ENCODE measurements at places on chromosomes 7 and 10. TPM values are rescaled to one million over a fixed set of nuclear protein-coding genes. Genes with fewer than 3 reads are reported as not detected.

The MARCHF5 gene
- 22.0 TPM for total RNA-seq

The CYP3A7 gene
- not detected for total RNA-seq

DNA sequence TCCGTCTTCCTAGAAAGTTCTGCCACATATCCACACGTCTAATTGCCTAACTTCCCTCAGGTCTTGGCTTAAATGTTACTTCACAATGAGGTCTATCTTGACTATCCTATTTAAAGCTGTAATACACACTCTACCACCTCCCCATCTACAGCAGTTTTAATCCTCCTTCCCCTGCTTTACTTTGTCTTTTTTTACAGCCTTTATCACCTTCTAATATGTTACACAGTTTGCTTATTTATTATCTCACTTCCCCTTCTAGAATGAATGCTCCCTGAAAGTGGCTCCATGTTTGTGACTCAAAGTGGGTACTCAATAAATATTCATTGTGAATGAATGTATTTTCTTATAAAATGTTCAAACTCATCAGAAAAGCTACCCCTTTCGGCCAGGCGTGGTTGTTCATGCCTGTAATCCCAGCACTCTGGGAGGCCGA, 13.6 kb upstream of the MICU1 start:
- DNase-seq = no peak

- DNase-seq = peak; percentile 85
Measured at GRCh38 chr7:140475747-140476333, 3.5 kb downstream of the MKRN1 start.

The MBL2 gene
- total RNA-seq = not detected

DNA sequence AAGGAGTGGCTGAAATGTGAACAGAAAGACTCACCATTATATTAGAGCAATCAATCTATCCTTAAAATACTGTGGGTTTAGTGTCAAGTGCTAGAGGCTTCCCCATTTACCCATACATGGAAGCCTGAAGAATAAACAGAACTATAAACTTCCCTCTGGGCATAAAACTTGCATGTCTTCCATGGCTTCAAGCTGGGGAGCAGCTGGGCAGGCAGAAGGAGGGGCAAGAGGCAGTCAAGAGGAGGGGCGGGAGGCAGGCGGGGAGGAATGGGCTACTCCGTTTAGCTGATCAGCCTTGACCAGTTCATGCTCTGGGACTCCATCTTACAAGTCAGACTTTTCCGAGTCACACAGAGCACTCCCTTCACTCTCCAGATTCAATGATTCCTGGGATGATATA, 3.5 kb upstream of the PRSS1 start:
- no peak for DNase-seq

GRCh38 chr10:129424978-129425377, 42.1 kb upstream of the MGMT start:
- no peak for DNase-seq

DNA sequence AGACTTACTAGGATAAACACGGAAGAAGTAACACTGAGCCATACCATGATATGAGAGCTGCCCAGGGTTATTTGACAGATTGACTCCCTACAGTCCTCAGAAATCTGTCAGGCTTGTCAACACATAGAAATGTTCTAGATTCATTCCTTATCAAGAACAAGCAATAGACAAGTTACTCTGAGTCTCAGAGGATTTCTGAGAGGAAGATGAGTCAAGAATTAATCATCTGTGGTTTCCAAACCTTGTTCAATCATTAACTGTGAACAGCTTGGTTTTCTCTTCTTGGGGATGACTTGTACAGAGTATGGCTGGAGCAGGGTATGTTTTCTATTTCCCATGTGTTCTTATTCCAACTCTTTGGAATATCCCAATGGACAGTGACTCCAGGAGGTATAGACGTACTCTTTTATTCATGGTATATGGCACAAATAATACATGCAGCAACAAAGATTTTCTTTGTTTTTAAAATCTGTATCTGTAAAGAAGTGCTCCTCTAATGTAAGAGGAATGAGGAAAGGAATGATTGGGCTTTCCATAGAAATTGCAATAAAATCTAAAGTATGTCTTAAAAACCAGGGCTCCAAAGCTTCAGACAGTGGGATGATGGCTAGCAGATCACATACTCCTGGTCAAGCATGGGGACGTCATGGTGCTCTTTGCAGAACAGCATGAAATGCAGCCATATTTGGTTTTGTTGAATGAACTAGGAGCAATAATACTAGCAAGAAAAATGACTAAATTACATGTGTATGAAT, 11.9 kb upstream of the SFR1 start:
- no peak for DNase-seq

GRCh38 chr7:24690251-24690650, 67.0 kb downstream of the GSDME start:
- DNase-seq = no peak

The ACTL6B gene
- not detected for total RNA-seq

The HMX2 gene
- total RNA-seq = not detected

The LRMDA gene
- total RNA-seq = not detected

- no peak for DNase-seq
Measured at GRCh38 chr7:19392246-19392645, 247.0 kb upstream of the FERD3L start.

The LARP4B gene
- total RNA-seq = 167 TPM

GRCh38 chr7:2566890-2567678, 8.3 kb downstream of the IQCE start:
- no peak for DNase-seq

GRCh38 chr7:100582041-100582579, 3.8 kb downstream of the LRCH4 start:
- DNase-seq = no peak

The ZNF22 gene
- total RNA-seq = 26.7 TPM

DNA sequence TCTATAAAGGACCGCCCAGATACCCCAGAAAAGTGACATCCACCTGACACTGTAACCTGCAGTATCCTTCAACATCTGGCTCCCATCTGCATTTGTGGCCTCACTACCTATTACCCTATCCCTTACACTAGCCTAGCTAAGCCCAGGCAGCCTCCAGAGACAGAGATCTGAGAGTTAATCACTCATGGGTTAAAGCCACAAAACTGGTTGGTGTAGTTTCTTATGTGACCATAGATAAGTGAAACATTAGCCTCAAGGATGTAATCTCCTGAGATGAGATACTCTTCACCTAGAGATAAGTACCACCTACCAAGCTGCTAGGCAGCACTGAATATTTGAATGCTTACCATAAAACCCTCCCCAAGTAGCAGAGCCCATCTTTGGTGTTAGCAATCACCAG, 35.4 kb downstream of the CTTNBP2 start:
- peak; percentile 20 for DNase-seq

DNA sequence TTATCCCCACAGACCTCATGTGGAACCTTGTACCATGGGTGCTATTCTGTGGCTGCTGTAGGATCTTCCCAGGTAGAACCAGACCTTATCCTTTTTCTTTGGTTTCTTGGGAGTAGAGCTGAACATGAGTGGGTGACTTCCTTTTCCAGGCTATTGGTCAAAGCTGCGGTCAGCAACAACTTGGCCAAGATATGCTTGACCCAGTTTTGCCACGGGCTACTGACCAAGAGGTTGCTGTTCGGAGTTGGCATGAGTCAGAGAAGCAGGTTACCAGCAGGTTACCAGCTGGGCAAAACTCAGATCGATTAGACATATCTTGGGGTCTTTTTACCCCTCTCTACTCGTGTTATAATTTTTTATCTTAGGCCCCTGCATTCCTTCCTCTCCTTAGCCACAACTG, 36.7 kb upstream of the HDAC9 start:
- no peak for DNase-seq

- DNase-seq = no peak
Measured at GRCh38 chr10:60175441-60175971, 214.2 kb downstream of the ANK3 start.

The PRSS37 gene
- total RNA-seq = not detected

DNA sequence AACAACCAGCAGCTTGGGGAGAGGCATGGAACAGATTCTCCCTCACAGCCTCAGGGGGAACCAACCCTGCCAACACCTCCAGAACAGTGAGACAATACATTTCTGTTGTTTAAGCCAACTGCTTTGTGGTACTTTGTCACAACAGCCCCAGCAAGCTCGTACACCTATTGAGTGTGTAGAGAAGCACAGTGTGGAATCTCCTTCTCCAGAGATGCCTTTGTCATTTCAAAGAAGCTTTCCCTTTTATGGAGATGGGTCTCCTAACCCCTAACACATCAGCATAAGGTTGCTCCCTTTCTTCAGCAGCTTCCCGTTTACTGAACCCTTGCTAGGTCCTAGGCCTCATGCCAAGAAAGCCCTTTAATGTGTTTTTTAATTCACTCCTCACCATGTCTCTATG, 60.7 kb upstream of the AGK start:
- DNase-seq = no peak

DNA sequence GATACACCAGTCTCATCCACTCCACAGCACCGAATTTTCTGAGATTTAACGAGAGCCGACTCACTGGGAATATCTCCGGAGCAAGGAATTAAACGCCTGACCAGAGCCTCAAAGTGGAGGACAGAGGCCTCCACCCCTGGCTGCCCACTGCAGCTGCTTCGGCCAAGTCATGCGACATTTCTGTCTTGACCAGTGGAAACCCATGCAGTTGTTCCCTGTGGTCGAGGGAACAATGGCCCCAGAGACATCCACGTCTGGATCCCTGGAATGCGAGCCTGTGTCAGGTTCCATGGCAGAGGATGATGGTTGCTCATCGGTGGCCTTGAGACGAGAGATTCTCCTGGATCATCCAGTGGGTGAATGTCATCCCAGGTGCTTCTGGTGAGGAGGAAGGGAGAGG, 65.7 kb upstream of the INSIG1 start:
- DNase-seq = no peak

DNA sequence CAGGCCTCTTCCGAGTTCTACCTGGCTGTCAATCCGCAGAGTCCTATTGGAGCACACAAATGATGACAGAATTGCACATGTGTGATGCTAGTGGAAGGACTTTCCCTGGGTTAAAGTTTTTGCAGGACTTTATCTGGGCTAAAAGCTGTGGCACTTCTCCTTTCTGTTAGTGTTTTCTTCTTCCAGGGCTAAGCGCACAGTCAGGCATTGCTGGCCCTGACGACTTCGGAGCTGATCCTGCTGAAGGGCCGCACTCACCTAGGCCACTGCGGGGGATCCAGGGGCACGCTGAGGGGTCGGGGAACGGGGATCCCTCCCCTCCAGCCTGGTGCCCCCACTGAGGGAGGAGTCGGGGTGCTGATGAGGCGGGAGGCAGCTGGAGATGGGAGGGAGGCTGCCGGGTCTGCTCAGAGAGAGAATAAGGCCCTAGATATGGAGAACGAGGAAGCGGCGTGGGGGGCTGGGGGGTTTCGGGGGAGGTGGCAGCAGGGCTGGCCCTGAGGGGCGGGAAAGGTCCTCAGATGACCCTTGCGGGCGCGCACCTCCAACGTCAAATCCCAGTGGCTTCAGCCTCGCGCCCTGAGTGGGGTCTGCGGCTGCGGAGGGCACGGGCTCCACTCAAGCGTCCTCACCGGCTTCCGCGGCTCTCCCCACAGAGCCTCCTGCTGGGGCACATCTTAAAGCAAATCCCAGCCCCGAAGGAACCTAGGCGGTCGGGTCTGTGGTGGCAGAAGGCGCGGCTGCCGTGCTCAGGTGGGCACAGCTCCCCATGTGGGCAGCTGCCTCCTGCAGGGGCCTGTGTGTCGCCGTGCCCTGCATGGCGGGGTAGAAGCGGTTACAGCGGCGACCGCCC, 30.9 kb downstream of the AGR3 start:
- DNase-seq = no peak

- DNase-seq = no peak
Measured at GRCh38 chr7:120852700-120853099, 5.2 kb downstream of the TSPAN12 start.

DNA sequence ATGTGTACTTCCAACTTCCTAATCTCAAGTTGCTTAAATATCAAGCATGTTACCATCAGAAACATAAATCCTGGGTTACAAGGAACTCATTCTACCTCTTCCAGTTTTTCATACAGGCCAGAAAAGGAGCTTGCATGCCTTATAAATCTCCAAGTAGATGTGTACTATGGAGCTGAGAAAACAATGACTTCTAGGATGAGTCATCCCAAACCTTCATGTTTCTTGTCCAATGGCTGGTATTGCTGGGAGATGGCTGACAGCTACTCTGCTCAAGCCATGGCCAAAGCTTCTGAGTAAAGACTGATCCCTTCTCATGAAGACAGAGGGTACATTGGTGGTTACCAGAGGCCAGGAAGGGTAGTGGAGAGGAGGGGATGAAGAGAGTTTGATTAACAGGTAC, 8.6 kb downstream of the RAPGEF5 start:
- DNase-seq = no peak

GRCh38 chr10:84155521-84155920, 16.2 kb downstream of the GHITM start:
- no peak for DNase-seq

GRCh38 chr10:109859221-109859620, 64.1 kb downstream of the XPNPEP1 start:
- DNase-seq = no peak

GRCh38 chr7:25118048-25118753, 6.9 kb downstream of the CYCS start:
- no peak for DNase-seq

The TRPV6 gene
- total RNA-seq = not detected

- DNase-seq = no peak
Measured at GRCh38 chr10:89306434-89307268, 4.8 kb downstream of the IFIT2 start.

GRCh38 chr7:106542550-106543220, 118.3 kb downstream of the CCDC71L start:
- peak; percentile 75 for DNase-seq

DNA sequence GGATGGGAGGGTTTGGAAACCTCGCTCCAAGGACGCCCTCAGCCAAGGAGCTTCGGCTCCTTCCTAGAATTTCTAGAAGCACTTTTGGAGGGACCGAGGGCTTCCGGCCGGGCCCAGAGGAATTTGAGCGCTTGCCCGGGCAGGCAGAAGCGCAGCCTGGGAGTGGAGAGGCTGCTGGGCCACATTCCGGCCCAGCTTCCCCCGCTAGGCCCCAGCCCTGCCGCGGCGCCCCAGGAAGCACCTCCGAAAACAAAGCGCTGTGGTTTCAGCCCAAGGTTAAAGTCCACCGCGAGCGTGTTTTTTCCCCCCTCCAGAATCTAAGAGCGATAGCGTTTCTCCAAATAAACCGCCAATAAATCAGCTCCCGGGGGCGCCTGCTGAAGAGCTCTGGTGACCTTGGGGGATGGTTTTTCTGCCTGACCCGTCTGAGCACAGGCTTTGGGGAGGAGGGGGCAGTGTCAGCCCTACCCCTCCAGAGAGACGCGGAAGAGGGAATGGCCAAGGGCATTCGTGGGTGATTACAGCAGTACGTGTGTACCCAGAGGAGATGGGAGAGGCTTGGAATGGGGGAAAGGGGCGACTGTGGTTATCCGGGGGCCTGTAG, 5.7 kb upstream of the TNRC18 start:
- peak; percentile 64 for DNase-seq

The ERVW-1 gene
- total RNA-seq = not detected

The FXYD4 gene
- total RNA-seq = not detected

The PKD2L1 gene
- total RNA-seq = 0.17 TPM

DNA sequence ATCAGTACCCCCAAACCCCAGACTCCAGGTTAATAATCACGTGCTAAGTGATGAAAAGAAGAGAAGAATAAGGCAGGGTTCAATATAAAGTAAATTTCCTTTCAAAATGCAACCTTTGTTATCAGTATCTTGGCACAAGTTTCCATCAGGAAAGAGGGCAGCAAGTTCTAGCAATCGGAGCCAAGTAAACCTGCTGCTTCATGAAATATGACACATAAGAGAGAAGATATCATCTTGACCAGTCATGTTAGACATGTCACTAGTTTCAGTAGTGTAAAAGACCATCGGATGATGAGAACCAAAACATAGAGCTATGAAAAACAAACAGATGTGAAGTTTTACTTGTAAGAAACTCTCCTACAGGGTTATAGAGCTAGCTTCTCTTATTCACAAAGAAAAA, 44.0 kb downstream of the AASS start:
- DNase-seq = no peak

The ING3 gene
- total RNA-seq = 24.3 TPM

- no peak for DNase-seq
Measured at GRCh38 chr10:130020651-130021382, 56.7 kb upstream of the EBF3 start.

The ASB15 gene
- not detected for total RNA-seq
